ENCODE measurements at places on chromosomes 16 and 17.

DNA sequence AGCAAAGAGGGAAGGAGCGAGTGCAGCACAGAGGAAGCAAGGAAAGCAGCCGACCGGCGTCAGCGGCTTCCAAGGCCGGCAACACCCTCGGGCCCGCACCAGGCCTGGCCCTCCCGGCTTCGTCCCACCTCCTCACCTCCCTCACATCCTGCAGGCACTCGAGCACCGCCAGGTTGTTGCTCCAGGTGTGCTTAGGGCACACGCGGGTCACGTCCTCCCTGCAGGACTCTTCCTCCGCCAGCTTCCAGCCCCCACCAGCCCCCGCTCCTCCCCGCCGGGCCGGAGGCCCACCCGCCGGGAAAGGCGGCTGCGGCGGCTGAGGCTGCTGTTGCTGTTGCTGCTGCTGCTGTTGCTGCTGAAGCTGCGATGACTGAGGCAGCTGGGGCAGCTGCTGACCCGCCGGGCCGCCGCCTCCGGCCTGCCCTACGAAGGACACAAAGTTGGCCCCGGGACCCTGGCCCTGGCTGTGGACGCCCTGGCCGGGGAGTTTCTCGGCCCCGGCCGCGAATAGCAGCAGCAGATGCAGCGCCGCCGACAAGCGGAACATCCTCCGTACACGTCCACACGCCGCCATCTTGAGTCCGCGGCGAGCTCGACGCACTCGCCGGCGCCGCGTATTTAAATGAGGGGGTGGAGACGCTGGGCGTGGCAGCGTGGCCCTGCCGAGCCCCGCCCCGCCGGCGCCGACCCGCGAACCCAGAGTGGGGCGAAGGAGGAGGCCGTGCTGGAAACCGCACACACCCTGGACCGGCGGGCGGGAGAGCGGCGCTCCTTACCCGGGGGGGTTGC lies at the start of gene GLG1:
Gene GLG1 (minus strand): TSS at position 594 of the 789 bp plus-strand sequence. CDS start 20 bp downstream, at position 574.
- DNase-seq, result peak; percentile 85

DNA sequence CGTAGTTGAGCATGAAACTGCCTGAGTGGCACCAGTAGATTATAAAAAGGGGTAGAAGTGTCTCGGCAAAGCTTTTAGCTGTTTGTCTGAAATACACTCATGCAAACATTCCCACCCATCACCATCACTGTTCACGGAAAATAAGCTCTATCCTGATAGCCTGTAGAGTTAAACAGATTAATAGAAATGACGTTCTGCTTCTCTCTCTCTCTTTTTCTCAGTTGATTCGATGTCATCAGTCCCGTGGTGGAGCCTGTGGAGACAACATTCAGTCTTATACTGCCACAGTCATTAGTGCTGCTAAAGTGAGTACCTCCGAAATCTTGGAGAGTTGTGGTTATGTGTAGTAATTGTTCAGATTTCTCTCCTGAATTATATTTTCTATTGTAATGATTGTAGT lies 224.7 kb downstream of the BCAS3 start:
- DNase-seq, result no peak

DNA sequence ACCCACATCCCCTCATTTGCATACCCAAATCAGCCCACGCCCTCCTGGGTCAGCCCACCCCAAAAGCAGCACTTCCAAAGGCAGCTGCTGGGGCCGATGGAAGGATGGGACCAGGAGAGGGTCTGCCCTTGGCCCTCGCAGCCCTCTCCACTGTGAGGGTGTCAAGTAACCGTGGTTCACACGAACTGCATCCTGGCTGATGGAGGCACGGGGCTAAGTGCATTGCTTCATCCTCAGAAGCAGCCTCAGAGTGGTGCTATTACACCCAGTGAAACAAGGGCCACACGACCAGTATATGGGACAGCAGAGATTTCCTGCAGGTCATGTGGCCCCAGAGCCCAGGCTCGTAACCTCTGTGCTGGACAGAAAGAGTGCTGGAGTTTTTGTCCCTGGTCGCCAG lies 13.2 kb upstream of the ATP2A3 start:
- no peak for DNase-seq

DNA sequence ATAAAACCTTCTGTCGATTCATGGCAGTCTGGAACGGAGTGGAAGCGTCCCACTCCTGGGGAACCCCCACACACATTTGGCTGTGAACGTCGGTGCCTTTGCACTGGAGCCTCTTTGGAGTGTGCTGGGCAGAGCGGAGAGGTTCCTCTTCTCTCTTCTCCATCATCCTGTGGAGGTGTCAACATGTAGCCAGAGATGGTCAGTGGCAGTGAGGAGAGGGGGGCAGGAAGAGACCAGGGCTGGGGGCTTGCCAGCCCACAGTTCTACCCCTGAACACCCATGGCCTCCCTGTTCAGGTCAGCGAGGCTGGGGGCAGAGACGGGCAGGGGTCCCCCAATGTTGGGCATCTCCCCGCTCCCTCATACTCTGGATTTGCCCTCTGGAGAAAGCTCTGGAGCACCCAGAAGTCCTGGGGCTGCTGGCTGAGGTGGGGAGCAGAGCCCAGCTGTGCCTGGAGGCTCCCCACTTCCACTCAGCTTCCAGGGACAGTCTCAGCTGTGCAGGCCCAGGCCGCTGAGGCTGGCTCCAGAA lies 223.7 kb downstream of the SEC14L1 start:
- DNase-seq, result no peak

GRCh38 chr17:7589204-7589868 lies 558 bp downstream of the SOX15 start:
- no peak for DNase-seq
